ENCODE measurements at places on chromosomes 3 and 15. TPM values are rescaled to one million over a fixed set of nuclear protein-coding genes. Genes with fewer than 3 reads are reported as not detected.

PDCD6IP gene
- total RNA-seq, result 178 TPM

CHRM5 gene
- not detected for total RNA-seq

KLF15 gene
- not detected for total RNA-seq

PIERCE2 gene
- 0.32 TPM for total RNA-seq

IL12A gene
- 4.3 TPM for total RNA-seq

NCEH1 gene
- 9.4 TPM for total RNA-seq

BTD gene
- total RNA-seq, result 5.4 TPM

HRH1 gene
- total RNA-seq, result 0.43 TPM

CCR1 gene
- 3.7 TPM for total RNA-seq

AMOTL2 gene
- not detected for total RNA-seq

EPHB3 gene
- 0.14 TPM for total RNA-seq

DUOX1 gene
- not detected for total RNA-seq

PRSS50 gene
- total RNA-seq, result not detected

HAUS2 gene
- 42.1 TPM for total RNA-seq

CPNE9 gene
- total RNA-seq, result 0.36 TPM

TM2D3 gene
- total RNA-seq, result 42.9 TPM

CD86 gene
- 12.4 TPM for total RNA-seq

ST8SIA2 gene
- total RNA-seq, result not detected

HHLA2 gene
- 2.5 TPM for total RNA-seq

CCR9 gene
- not detected for total RNA-seq

OR4M2 gene
- not detected for total RNA-seq

GOLGA6B gene
- not detected for total RNA-seq

MAGI1 gene
- total RNA-seq, result 1.1 TPM

CCDC39 gene
- not detected for total RNA-seq

GABRR3 gene
- 0.05 TPM for total RNA-seq

RBP2 gene
- not detected for total RNA-seq

COL6A5 gene
- total RNA-seq, result not detected

GYG1 gene
- total RNA-seq, result 37.4 TPM

YEATS2 gene
- 43.3 TPM for total RNA-seq

PFKFB4 gene
- 8.3 TPM for total RNA-seq

HCLS1 gene
- 340 TPM for total RNA-seq

DGKG gene
- total RNA-seq, result not detected

ZNF592 gene
- 44.0 TPM for total RNA-seq

PGBD4 gene
- 3.8 TPM for total RNA-seq

GOLGA8H gene
- 0.16 TPM for total RNA-seq

PAK6 gene
- total RNA-seq, result 0.43 TPM

CCDC54 gene
- not detected for total RNA-seq

ROBO1 gene
- not detected for total RNA-seq

SHC4 gene
- 1.3 TPM for total RNA-seq

FES gene
- total RNA-seq, result 25.8 TPM

LARP6 gene
- total RNA-seq, result not detected

HIGD2B gene
- 0.16 TPM for total RNA-seq

CTDSPL gene
- total RNA-seq, result 10.5 TPM

HYKK gene
- total RNA-seq, result 0.77 TPM

ITIH1 gene
- not detected for total RNA-seq

GALNT15 gene
- not detected for total RNA-seq

ANKUB1 gene
- not detected for total RNA-seq

SST gene
- total RNA-seq, result not detected

THBS1 gene
- 0.59 TPM for total RNA-seq

TGM4 gene
- not detected for total RNA-seq

FGF7 gene
- total RNA-seq, result not detected

SEMA7A gene
- total RNA-seq, result 6.8 TPM

GOLGA6D gene
- not detected for total RNA-seq

USP50 gene
- 0.43 TPM for total RNA-seq
